ENCODE measurements at places on chromosomes 16 and 17.
A peak's percentile ranks its signal among the peaks of the same experiment; 100 is the strongest.

DNA sequence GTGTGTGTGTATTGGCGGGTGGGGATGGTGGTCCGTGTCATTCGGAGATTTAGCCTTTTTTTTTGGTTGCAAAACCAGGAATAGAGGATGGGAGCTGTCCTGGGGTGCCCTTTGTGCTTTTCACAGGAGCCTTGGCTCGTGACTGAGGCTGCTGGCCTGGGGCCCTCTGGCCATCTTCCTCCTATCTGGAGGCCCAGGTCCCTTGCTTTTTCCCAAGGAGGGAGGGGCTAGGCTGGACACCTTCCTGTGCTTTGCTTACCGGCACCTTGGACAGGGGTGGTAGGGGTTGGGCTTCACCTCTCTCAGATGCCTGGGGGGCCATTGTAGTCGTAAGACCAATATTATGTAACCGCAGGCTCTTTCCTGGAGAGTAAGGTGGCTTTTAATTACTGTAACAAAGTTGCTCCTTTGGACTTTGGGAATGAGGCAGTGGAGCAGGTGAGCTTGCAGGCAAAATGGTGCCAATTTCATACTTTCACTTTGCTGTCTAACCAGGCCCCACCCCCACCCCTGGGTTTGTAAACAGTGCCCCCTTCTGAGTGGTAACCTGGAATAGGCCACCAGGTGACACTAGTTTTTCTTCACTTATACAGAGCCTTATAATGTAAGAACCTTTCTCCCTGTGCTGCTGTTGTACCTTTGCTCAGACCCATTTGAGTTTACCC lies 1.2 kb downstream of the DYNLL2 start:
- peak; percentile 63 for DNase-seq

DNA sequence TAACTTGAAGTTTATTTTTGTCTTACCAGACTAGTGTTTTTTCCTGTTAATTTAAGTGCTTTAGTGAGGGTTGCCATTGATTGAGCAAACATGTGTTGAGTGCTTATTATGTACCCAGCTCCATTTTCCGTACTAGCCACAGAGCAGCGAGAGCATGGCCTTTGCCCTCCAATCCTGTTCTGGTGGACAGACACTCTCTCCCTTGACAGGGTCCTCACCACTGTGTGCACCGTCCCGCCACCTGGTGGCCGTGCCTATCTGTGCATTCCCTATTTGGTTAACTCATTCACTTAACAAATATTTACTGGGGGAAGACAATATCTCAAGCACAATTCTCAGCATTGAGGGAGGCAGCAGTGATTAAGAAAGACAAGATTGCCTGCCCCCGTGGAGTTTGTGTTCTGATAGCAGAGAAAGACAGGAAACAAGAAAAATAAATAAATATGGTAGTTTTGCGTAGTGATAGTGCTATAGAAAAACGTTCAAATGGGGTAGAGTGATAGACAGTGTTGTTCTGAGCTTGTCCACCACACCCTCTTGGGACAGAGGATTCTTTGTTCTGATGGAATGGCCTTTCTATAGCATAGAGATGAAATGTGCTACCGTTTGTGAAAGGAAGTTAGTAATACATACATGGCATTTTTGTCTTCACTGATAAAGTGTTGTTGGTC lies 13.0 kb downstream of the CDH13 start:
- peak; percentile 56 for DNase-seq

DNA sequence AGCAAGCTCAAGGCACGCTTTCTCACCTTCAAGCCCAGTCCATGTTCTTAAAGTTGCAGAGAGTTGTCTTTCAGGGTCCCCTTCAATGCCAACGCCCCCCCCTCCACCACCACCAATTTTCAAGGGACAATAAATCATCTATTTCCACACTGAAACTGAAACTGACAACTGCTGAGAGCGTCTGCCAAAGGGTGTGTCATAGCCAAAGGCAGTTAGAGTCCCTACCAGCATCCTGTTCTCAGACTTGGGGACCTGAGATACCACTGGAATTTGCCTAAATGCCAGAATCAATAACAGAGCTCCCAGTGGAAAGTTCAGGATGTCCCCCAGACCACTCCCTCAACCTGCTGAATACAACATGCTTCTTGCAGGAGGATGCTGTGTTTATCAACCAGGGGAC lies 133.2 kb upstream of the SOX9 start:
- DNase-seq = peak; percentile 51

- DNase-seq = no peak
Observed at GRCh38 chr16:87968541-87968940, 17.3 kb downstream of the BANP start.

DNA sequence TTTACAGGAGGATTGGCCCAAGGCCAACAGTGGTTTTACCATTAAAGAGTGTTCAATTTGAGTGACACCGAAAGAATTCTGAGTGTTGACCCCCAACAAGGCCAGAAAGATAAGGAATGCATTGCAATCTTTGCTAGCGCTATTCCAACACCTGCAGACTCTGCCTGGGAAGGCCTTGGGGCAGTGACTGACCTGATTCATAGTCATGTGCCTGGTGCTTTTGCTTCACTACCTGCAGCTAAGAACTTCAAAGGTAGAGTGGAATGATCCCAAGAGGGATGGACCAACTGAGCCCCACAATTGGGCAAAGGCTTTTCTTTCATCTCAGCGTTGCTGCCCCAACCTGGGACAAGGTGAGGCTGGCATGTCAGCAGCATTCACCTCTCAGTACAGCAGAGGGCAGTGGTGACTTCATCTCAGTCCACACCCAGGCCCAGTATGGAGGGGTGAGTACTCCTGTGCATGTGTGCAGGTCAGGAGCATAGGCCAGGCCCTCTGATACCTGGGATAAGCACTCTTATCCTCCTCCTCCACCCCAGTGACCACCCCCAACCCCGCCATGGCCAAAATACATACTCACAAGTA lies 149.6 kb upstream of the GNAO1 start:
- peak; percentile 19 for DNase-seq

DNA sequence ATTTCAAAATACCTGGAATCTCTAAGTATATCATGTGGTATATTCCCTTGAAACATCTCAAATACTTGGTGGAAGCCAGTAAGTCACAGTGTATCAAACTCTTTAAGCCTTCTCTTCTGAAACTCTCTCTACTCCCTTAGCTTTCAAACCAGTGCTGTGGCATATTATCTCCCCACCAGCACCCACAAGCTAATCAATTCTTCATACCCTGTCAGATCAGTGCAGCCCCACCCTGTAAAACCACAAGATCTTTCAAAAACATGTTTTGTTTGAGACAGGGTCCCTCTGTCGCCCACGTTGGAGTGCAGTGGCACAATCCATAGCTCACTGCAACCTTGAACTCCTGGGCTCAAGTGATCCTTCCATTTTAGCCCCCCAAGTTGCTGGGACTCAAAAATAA lies 91.6 kb upstream of the C17orf78 start:
- DNase-seq = no peak

GRCh38 chr17:62800585-62800984 lies 7.5 kb downstream of the MARCHF10 start:
- DNase-seq = no peak

DNA sequence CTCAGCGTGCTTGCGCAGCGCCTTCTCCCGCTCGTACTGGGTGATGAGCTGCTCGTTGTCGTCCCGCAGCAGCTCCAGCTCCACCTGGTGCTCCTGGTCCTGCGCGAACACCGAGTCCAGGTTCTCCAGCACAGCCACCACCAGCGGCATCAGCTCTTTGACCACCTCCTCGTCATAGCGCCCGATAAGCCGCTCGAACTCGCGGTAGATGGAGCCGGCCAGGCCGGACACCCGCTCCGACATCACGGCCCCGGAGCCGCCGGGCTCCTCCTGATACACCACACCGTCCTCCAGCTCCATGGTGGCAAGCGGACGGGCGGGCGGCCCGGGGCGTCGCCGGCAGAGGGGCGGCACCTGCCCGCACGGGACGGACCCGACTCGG lies 320 bp downstream of the SPAG9 start:
- DNase-seq = peak; percentile 54

DNA sequence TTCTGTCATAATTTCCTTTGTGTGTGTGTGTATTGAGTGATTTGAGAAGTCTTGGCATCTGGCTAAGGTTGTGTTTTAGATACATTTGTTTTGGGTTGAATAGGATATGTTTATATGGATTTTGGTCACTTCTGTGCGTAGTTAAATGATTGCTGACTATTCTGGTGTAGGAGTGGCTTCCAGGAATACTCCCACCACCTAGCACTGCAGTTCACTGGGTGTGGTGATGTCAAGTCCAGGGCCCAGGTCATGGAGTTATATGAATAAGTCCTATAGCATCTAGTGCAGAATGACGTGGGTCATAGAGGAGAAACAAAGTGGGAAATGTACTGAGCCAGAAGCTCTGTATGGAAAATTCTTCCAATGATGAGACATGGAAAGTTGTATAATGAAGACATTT lies 465.4 kb upstream of the CCL2 start:
- DNase-seq = no peak

DNA sequence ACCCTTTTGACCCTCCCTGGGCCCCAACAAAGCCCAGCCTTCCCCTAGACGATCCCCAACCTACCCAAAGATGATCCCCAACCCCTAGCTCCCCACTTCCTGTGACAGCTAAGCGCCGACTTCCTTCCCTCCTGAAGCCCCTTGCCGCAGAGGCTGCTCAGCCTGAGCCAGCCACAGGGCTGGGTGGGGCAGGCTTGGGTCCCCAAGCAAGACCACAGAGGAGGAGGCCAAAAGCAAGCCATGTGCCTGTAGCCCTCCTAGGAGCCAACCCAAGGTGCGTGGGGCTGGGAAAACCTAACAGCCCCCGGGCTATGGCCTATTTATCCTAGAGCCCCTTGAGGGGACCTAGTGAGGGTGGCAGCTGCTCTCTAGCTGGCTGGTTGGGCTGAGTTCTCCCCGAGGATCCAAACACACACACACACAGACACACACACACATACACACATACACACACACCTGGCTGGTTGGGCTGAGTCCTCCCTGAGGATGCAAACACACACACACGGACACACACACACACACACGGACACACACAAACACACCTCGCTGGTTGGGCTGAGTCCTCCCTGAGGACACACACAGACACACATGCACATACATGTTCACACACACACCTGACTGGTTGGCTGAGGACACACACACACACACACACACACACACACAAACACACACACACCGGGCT lies 4.8 kb downstream of the ARRB2 start:
- no peak for DNase-seq

DNA sequence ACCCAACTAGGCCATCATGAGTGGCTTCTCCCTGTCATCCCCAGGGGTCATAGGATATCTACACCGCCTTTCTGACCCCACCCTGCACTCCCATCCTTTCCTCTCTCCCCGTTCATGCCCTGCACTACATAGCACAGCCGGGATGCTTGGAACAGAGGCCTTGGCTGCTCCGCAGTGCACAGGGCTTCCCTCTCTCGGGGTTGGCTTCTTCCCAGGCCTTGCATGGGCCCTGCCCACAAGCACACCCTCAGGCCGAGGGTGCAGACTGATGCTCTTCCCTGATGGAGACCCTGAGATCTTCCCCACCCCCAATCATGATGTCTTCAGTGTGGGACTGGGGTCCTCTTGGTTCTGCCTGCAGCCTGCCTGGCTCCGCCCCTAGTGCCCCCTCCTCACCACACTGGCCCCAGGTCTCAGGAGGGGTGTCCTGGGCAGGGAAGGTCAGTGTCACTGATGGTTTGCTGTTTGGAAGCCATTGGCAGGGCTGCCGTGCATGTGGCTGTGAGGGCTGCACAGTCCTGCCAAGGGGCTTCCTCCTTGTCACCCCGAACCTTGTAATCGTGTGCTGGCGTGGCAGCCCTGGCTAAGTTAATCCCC lies 14.3 kb upstream of the NAGLU start:
- DNase-seq = no peak

- no peak for DNase-seq
Observed at GRCh38 chr16:51084074-51084928, 66.8 kb downstream of the SALL1 start.

DNA sequence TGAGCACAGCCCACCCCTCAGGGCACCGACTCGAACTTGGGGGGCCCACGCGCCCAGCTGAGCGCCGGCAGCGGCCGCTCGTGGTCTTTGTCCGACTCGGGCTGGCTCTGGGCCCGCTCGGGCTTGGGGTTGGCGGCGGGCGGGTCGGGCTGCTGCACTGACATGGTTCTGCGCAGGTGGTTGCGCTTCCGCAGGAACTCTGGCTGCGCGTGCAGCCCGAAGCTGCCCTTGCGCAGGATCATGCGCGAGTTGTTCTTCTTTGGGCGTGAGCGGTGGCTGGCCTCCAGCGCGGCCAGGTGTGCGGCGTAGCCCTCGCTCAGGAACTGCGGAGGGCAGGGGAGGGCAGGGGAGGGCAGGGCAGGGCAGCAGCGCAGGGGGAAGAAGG lies 11.1 kb downstream of the PIMREG start:
- DNase-seq = no peak

- no peak for DNase-seq
Observed at GRCh38 chr16:69775563-69775962, 13.4 kb downstream of the WWP2 start.

- DNase-seq = no peak
Observed at GRCh38 chr16:67101311-67102082, 8.2 kb upstream of the PHAF1 start.

DNA sequence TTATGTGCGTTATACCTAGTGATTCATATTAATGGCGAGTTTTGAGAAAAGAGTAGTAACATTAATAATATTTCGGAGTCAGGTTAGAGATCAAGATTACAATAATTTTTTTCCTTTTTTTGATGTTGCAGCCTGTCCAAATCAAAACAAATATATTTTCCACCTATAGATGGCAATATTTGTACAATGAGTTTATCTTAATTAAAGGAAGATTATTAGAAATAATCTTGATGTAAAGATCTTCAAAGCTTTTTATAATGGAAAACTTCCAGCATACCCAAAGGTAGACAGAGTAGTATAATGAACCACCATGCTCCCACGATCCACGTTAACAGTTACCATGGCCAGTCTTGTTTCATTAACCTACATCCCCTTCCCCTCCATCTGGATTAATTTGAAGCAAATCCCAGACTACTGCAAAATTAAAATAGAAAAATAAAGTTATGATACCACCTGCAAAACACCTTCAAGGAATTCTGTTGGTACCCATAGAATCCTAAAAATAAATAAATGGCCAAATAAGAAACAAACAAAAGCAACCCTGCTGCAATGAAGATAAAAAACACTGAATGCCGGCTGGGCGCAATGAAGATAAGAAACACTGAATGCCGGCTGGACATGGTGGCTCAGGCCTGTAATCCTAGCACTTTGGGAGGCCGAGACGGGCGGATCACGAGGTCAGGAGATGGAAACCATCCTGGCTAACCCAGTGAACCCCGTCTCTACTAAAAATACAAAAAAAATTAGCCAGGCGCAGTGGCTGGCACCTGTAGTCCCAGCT lies 46.5 kb upstream of the GINS3 start:
- no peak for DNase-seq

- no peak for DNase-seq
Observed at GRCh38 chr17:2419486-2419885, 18.6 kb upstream of the MNT start.

- DNase-seq = peak; percentile 78
Observed at GRCh38 chr17:72381597-72382397, 261.0 kb downstream of the SOX9 start.

DNA sequence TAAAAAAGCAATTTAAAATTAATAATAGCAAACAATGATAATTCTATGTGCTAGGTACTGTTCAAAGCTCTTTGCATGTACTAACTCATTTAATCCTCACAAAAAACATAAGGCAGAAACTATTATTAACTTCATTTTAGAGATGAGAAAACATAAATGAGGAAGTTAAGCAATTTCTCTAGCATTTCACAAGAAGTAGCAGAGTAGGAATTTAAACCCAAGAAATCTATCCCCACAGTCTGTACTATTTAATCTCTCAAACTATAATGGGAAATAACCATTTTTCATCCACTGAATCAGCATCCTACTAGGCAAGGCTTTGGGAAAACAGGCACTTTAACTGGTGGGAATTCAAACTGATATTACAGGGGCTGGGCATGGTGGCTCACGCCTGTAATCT lies 42.2 kb upstream of the INTS2 start:
- no peak for DNase-seq
